ENCODE measurements at places on chromosomes 12 and 14.
A peak's percentile ranks its signal among the peaks of the same experiment; 100 is the strongest.

GRCh38 chr12:52715416-52715815, 12.1 kb upstream of the KRT77 start:
- no peak for DNase-seq
- H3K27me3 ChIP-seq: no peaks in the 10 kb centered on the region
- no peak overlapping the region for H3K27ac ChIP-seq
- no peak overlapping the region for H3K4me3 ChIP-seq

- DNase-seq: no peak
- H3K4me3 ChIP-seq: no peak overlapping the region
- H3K4me1 ChIP-seq: no peaks in the 10 kb centered on the region
These were observed 134.0 kb upstream of the CPSF6 start for GRCh38 chr12:69105101-69105962.

DNA sequence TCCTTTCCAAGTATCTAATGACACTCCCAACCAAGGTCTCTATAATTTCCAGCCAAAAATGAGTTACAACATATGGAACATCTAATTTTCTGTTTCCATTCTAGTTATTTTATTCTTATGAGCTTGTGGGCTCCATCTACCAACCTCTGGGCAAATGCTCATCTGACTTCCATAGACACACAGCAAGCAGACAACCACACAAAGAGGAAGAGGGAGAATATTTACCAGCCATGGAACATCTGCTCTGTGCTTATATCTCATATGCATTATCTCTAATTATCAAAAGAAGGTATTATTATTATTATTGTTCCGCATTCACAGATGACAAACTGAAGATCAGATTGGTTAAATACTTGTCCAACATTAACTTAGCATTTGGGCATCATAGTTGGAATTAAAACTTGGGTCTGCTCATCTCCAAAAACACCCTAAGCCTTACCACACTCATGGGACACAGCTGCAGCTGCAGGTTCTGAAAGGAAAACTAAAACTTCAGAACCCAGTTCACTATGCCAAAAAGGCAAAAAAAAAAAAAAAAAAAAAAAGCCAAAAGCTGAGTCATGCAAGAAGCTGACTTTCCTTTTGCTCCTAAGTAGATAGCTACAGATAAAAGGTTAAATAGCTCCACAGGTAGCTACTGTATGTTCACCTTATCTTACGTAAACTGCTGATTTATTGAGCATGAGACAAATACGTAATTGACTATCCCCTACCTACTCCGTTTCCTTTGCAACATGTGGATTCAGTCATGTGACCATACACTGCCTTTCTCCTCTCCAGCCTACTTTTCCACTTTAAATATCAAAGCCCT, 23.6 kb upstream of the TCL1B start:
- no peaks in the 10 kb centered on the region for H3K4me1 ChIP-seq
- no peaks in the 10 kb centered on the region for H3K36me3 ChIP-seq
- DNase-seq: no peak
- H3K27me3 ChIP-seq: peaks cover 30% of the 10 kb centered on the region
- no peak overlapping the region for H3K4me3 ChIP-seq
- H3K27ac ChIP-seq: no peak overlapping the region

- H3K36me3 ChIP-seq: peaks cover 54% of the 10 kb centered on the region
- H3K4me3 ChIP-seq: peak overlapping the region; percentile 4
- H3K27ac ChIP-seq: peak overlapping the region; percentile 100
- no peaks in the 10 kb centered on the region for H3K4me1 ChIP-seq
These were observed 5.5 kb downstream of the ZFP36L1 start for GRCh38 chr14:68787092-68787992.

- no peak overlapping the region for H3K4me3 ChIP-seq
- no peaks in the 10 kb centered on the region for H3K4me1 ChIP-seq
- H3K27me3 ChIP-seq: no peaks in the 10 kb centered on the region
- DNase-seq: no peak
- H3K36me3 ChIP-seq: no peaks in the 10 kb centered on the region
- no peak overlapping the region for H3K27ac ChIP-seq
These were observed 3.0 kb upstream of the FNTB start for GRCh38 chr14:64983439-64984310.

- peaks cover 15% of the 10 kb centered on the region for H3K4me1 ChIP-seq
- DNase-seq: peak; percentile 32
- no peaks in the 10 kb centered on the region for H3K36me3 ChIP-seq
- H3K27me3 ChIP-seq: no peaks in the 10 kb centered on the region
These were observed 17.8 kb upstream of the MLEC start for GRCh38 chr12:120668868-120669840.

- DNase-seq: no peak
- no peaks in the 10 kb centered on the region for H3K4me1 ChIP-seq
- H3K36me3 ChIP-seq: no peaks in the 10 kb centered on the region
- no peak overlapping the region for H3K27ac ChIP-seq
- H3K4me3 ChIP-seq: no peak overlapping the region
These were observed 3.0 kb upstream of the CLEC2B start for GRCh38 chr12:9872162-9872561.

DNA sequence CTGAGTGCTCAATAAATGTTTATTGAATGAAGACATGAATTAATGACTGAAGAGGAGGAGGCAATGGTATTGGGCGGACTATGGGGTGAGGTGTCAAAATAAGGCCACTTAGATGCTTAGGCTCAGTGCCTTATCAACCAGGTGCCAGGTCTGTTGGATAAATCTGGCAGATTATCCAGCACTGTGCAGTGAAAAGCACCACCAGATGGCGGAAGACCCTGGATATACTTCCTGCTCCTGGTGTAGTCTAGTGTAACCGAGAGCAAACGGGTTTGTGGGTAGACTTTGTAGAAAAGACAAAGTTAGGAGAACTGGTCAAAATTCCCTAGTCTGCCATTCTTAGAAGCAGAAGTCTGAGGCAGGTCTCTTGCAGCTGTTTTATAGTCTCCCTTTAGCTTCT, 306.3 kb downstream of the ATP23 start:
- H3K4me3 ChIP-seq: no peak overlapping the region
- H3K27me3 ChIP-seq: no peaks in the 10 kb centered on the region
- no peaks in the 10 kb centered on the region for H3K36me3 ChIP-seq
- no peak overlapping the region for H3K27ac ChIP-seq

All from tibial artery (tissue), 4 donors.